ENCODE measurements at places on chromosomes 16 and 17. TPM values are rescaled to one million over a fixed set of nuclear protein-coding genes. Genes with fewer than 3 reads are reported as not detected.

GRCh38 chr16:3174618-3175148 lies 13.3 kb upstream of the OR1F1 start:
- DNase-seq: no peak

DNA sequence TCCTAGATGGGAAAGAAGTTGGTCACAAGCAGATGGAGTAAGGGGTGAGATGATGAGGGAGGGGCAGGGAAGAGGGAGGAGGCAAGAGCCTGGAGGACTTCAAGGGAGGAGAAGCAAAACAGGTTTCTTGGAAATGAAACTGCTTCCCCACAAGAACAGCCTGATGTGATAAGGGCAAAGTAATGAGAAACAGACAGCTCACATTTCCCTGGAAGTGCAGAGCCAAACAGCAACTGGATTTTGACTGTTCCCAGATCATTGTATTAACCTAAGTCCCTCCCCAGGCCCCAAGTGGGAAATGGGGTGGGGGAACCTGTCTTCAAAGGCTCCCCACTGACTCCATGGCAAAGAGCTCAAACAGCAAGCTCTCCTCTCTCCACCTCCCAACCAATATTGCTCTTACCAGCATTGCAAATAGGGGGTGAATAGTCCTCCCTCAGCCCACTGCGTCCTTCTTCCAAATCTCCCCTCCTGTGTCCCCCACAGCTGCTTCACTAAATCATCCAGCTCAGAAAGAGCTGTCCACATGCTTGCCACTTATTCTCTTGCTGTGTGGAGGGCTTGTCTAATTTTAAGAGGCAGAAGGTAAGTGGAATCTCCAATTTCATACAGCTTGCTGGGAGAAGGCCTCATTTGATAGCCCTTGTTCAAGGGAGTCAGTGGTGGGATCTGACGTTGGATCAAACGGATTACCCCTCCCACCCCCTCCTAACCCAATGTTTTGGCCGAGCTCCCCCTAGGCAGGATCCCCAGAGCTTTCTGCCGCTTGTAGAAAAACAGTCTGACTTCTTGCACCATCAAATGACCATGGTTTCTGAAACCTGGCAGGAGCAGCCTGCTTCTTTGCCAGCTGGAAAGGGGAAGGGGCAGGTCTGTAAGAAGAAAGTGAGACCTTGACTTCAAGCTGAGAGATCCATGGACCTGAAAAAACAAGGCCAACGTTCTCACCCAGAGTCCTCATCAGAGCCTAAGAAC lies 56.3 kb upstream of the SMIM36 start:
- DNase-seq: peak; percentile 77

PIK3R5 gene
- polyA plus RNA-seq: 0.20 TPM

DNA sequence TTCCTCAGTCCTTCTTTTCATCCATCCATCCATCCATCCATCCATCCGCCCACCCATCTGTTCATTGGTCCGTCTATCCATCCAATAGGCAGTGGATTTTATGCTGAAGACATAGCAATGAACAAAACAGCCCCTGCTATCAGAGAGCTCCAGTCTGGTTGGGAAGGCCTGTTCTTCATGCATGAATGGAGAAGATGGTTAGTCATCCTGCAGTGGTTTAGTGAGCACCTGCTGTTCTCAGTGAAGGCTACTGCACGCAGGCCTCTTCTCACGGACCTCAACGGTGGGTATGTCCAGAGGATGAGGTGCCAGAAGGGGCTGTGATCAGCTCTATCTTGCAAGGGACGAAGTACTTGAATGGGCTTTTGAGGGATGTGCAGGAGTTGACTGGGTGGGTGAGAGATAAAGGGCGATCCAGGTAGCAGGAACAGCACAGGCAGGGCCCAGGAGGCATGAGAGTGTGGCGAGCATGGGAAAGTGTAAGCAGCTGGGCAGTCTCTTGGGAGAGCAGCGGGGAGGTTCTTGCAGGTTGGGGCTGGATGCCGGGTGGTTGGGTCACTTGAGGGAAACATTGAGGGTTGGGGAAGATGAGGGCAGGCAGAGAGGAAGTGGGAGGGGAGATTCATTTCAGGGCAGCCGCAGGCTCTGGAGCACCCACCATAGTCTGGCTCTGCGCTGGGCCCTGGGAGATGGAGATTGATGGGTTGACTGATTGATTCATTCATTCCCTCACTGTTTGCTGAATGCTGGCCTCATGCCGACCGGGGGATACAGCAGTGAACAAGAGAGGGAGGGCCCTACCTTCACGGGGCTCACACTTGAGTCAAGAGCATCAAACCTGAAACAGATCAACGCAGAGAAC lies 115.0 kb upstream of the CIBAR2 start:
- DNase-seq: no peak

- DNase-seq: no peak
Observed at GRCh38 chr16:3274947-3275346, 8.3 kb upstream of the ZNF263 start.

CDH13 gene
- polyA plus RNA-seq: 13.8 TPM

GRCh38 chr16:77882358-77882757 lies 94.0 kb downstream of the VAT1L start:
- DNase-seq: no peak

GRCh38 chr16:57689762-57690558 lies 4.6 kb upstream of the DRC7 start:
- DNase-seq: no peak

DNA sequence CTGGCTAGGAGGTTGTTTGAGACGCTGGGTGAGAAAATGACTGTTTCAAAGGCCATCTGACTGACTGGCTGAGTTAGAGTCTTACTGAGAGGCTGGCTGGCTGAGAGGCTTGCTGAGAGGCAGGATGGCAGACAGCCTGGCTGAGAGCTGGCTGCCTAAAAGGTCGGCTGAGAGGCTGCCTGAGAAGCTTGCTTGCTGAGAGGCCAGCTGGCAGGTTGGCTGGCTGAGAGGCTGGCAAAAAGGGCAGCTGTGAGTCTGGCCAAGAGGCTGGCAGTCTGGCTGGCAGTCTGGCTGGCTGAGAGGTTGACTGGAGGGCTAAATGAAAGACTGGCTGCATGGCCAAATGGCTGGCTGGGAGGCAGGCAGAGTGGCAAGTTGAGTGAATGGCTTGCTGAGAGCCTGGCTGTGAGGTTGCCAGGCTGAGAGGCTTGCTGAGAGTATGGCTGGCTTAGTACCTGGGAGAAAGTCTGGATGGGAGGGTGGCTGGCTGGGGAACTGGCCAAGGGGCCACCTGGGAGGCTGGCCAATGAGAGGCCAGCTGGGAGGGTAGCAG lies 35.3 kb upstream of the ACSM2B start:
- peak; percentile 77 for DNase-seq

- no peak for DNase-seq
Observed at GRCh38 chr17:39775031-39775430, 37.3 kb downstream of the GRB7 start.

DNA sequence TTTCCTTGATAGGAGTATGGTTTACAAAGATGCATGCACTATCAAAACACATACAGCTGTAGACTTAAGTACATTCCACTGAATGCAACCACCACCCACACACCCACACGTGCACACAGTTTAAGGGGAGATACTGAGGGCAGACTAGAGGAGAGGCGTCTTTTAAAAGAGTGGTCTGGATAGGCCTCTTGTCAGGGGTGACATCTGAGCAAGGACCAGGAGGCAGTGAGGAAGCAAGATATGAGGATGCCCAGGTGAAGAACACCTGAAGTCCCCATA lies 12.6 kb downstream of the MPHOSPH6 start:
- DNase-seq: no peak

DNA sequence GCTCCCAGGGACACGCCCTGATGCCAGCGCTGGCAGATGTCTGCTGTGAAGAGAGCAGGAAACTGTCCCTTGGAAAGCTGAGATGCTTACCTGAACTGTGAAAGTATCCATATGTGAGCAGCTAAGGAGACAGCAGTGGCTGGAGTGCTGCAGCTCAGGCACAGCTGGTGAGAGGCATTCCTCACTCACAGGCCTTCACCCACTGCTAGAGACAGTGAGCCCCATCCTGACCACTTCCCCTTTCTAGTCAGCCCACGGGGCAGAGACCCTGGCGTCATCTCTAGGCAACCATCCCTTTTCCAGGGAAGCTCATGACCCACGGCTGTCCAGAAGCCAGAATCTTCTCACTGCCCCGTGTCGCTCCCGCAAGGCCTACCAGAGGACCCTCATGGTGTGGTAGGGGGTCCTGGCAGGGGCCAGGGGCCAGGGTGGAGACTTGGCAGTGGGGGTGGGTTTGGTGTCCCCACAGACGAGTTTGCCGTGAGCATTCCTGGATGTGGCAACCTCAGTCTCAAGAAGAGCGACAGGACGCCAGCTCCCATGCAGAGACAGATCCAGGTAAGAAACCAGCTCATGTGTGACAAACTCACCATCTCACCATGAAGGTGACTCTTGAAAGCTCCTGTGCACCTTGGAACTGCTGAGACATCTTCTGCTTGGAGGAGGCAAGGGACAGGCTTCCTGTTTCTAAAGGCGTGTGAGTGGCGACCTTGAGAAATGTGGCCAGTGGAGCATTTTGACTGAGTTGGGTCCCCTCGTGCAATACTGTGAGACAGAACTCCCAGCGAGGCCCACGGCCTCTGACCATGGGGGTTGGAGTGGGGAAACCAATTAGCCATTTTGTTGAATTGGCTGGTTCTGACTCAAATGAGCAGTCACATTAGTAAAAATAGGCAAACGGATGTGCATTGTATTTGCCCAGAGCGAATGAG lies at the start of gene SCIMP:
Gene SCIMP (minus strand): TSS at position 216 of the 932 bp plus-strand sequence. CDS start 105 bp downstream, at position 111.
- DNase-seq: no peak

NOB1 gene
- 60.6 TPM for polyA plus RNA-seq

DEXI gene
- 104 TPM for polyA plus RNA-seq

DNA sequence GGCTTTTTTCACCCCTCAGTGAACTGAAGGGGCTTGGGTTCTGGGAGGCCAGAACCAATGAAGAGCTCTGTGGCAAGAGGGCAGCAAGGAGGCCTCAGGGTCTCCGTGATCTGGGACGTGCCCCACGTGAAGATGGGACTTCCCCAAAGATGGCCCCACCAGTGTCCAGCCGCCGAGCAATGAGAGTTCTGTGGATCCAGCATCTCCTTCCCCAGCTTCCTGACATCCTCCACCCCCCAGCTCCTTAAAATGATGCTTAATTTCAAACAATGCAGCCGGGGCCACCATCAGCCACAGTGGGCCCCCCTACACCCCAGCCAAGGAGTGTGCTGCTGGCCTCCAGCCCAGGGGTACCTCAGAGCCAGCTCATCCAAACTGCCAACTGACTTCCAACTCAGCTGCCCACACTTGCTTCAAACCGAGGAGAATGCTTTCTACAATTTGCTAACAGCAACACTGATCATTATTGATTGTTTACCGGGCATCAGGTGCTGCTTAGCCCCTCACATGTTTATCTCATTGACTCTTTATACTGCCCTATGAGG lies 5.9 kb upstream of the SPPL2C start:
- DNase-seq: no peak

GRCh38 chr17:37766971-37767370 lies 22.1 kb upstream of the HNF1B start:
- no peak for DNase-seq

CCL15 gene
- not detected for polyA plus RNA-seq

GRCh38 chr16:66451548-66451947 lies 24.5 kb downstream of the BEAN1 start:
- DNase-seq: no peak

CDH8 gene
- polyA plus RNA-seq: 0.21 TPM
